GM13976 (cell line): ENCODE measurements at places on chromosomes 13 and 19.

GRCh38 chr13:93227280-93227877, 772 bp downstream of the GPC6 start:
- peak; percentile 14 for DNase-seq

DNA sequence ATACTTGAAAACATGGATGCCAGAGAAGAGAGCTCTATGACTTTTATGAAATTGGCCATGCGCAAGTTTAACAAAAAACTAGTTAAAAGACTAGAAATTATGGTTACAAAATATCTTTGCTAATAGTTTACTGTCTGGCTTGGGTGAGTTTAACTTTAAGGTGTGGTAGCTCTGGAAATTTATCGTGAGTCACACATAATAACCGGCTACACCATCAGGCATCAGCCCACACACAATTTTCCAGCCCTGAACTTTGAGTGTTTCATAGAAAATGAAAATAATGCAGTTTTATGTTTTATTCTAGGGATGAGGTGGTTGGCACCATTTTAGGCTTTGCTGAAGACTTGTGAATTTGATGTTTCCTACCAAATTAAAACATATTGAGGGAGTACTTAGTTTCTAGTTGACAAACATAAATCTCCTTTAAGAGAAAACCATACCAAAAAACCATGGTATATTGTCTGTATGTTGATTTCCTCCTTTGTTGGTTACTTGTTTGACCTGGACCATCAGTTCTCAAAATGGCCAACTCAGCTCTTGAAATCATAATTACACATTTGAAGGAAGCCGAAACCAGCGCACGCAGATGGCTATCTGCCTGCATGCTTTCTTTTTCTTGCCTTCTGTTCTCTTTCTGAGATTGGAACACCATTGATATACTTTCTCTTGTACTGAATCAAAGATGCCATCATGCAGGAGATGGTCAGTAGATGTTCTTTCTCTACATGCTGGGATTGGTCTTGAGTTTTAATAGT, 125.1 kb downstream of the AKAP11 start:
- no peak for DNase-seq

DNA sequence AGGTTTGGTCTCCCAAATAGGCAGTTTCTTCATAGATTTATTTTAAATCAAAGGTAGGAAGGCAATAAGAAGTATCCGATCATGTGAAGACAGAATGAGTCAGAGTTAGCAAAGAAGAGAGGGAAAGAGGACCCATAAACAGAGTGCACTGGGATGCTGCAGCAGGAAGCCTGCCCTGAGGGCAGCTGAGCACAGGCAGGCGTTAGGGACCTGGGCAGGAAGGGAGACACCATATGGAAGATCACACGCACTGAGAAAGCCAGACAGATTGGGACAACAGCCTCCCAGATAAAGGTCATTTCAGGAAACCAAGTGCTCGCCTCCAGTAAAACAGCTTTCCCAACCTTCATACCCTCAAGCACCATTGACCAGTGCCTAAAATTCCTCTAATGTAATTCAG, 598.0 kb downstream of the EFNB2 start:
- no peak for DNase-seq

DNA sequence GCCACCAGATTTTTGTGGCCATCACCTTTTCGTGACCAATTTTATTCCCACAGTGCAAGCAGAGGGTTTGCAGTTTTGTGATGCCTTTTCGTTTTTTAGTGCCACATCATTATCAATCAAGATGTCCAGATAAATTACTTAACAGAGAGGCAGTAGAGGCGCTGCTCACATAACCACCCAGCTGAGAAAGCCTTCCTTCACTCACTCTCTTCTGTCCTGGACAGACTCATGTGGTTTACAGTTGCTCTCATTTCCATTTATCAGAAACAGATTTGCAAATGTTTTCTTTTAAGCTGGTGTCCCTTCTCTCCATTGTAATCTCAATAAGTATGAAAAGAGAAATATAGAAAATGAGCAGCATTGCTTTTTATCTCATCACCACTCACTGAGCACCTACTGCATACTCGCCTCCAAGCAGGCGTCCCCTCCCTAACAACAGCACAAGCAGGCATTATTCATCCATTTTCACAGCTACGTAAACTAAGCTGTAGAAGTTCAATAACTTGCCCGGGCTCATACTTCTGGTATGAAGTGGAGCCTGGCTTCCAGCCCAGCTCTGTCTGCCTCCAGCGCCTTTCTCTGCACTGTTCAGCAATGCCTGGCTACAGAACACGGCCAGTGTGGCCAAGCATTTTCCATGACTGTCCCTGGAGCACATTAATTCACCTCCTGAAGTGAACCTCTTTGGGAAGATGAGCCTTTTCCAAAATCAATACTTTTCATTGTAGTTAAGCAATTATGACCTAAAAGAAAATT, 34.6 kb upstream of the KATNAL1 start:
- no peak for DNase-seq

DNA sequence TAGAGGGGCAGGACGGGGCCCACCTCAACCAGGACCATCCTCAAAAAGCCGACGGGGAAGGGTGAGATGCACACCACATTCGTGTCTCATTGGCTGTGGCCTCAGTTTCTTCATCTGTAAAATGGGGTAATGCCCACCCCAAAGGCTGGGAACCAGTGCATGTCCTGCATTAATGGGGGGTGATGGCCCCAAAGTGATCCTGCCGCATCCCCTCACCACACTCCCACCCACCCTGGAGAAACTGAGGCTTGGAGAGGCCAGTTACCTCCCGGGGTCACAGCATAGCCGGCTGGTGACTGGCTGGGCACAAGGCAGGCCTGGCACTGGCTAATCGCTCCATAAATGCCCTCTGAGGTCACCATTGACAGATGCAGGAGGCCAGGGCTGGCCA, 640 bp upstream of the MIDN start:
- no peak for DNase-seq

GRCh38 chr13:35887115-35887666, 244.0 kb downstream of the DCLK1 start:
- DNase-seq: no peak

DNA sequence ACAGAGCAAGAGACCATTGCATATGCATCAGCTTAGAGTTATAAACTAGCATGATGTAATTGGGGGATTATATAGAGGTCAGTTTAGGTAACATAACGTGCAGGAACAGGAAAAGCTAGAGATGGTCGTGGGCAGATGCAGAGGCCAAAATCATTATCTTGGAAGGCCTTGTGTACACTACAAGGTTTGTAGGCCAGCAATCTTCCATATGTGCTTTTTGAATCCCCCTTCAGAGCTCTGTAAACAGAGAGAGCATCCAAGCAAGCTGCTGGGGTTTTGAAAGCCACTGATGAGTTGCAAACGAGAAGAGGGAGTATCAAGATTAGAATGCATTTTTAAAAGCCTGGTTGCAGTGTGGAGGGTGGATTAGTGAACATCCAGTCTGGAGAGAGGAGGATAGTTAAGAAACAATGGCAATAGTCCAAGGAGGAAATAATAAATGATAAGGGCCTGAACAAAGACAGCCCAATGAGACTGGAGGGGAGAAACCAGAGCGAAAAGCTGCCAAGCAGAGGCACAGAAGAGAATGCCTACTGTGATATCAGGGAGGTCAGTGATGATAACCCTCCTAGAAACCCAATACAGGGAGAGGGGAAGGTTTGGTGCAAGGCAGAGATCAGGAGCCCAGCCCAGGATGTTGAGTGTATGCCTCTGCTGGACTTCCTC, 109.6 kb downstream of the ZAR1L start:
- DNase-seq: no peak

DNA sequence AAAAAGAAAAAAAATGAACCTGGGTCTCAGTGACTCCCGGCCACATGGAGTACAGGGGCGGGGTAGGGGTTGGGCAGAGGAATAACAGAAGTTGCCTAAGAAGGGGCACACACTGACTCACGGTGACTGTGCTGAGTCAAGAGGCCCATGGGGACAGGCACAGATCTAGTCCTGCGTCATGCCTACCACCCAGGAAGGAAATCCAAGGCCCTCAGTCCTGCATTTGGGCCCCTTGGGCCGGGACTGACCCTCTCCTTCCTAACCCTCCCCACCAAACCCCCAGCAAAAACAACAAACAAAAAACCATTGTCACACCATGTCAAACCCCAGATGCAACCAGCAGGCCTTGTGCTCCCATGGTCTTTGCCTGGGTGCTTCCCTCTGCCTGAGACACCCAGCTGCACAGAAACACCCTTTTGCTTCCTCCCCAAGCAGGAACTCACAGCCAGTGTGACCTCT, 9.6 kb upstream of the NOTCH3 start:
- DNase-seq: no peak

DNA sequence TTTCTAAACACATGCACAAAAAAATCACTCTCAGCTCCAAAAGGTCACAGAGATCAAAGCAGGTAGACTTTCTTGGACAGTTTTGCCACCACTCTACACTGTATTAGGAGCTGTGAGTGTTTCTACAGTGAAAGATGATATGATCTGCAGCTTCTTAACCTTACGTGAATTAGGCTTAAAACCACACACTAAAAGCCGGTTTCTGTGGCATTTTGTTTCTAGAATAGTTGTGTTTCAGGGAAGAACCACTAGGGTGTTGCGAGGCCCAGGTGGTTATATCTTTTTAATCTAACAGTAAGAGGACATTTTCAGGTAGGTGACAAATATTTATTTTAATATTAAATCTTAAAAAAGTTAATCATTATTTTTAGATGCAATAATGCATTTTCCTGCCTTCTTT, 216.4 kb downstream of the KLF5 start:
- DNase-seq: no peak

DNA sequence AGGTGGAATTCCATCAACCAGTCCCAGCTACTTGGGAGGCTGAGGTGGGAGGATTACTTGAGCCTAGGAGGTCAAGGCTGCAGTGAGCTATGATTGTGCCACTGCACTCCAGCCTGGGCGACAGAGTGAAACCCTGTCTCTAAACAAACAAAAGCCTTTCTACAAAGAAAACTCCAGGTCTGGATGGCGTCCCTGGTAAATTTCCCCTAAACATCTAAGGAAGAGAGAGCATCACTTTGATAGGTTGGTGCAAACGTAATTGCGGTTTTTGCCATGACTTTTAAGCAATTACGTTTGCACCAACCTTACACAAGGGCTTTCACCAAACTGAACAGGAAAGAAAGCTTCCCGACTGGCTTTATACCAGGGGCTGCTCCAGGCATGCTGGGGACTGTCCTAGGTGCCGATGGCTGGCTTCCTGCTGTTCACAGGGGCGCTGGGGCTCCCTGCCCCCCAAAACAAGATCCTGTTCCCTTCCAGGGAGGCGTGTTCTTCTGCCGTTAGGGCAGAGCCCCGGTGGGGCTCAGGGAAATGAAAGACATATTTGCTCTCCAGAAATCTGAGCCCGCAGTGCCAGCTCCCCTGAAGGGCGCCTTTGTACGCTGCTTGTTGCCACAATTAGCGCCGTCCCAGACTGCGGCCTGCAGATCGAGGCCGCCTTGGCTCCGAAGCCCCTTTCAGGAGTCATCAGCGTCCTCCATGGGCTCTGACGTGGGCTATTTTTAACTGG, 38.7 kb upstream of the KLF2 start:
- DNase-seq: no peak

DNA sequence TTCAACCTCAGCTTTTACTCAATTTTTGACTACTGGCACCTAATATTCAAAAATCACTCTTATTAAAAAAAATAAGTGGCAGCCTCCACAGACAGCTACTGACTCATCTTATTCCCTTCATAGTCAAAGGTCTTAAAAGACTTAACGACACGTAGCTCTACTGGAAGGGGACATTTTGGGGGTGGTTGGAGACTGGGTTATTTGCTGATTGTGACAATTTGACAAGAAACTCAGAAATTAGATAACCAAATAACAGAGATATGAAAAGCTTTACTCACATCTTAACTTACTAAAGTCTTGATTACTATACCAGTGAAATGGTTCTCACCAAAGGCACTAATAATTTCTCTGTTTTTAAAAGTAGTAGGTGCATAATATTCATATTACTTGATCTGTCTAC, 25.7 kb downstream of the UGGT2 start:
- no peak for DNase-seq

GRCh38 chr19:33394006-33394722, 20.7 kb downstream of the CEBPG start:
- no peak for DNase-seq

DNA sequence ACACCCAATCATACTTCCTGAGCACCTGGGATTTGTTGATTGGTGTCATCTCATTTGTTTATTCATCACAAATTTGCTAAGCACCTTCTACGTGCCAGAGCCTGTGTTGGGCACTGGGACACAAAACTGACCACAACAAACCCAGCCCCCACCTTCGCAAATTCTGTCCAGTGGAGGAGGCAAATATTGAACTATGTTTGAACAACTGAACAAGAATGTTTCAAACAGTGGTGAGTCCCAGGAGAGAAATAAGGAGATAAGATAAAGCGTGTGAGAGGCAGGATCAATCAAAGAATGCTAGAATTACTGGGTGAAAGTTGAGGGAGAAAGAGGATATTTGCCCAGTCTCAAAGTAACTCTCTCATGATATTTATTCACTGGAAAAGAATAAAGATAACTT, 8.7 kb downstream of the ZNRF4 start:
- DNase-seq: no peak

GRCh38 chr19:17754634-17755442, 3.6 kb downstream of the FCHO1 start:
- DNase-seq: peak; percentile 82

DNA sequence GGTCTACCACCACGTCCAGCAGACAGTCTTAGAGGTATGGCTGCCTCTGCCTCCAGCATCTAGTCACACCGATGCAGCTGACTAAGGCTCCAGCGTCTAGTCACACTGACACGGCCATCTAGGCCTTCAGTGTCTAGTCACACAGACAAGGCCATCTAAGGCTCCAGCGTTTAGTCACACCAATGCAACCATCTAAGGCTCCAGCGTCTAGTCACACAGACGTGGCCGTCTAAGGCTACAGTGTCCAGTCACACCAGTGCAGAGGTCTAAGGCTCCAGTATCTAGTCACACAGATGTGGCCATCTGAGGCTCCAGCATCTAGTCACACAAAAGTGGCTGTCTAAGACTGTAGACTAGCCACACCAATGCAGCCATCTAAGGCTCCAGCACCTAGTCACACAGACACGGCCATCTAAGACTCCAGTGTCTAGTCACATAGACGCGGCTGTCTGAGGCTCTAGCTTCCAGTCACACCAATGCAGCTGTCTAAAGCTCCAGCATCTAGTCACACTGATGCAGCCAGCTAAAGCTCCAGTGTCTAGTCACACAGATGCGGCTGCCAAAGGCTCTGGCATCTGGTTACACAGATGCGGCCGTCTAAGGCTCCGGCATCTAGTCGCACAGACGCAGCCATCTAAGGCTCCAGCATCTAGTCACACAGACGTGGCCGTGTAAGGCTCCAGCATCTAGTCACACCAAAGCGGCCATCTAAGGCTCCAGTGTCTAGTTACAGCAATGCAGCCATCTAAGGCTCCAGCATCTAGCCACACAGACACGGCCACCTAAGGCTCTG, 55.1 kb downstream of the KLF2 start:
- DNase-seq: no peak

DNA sequence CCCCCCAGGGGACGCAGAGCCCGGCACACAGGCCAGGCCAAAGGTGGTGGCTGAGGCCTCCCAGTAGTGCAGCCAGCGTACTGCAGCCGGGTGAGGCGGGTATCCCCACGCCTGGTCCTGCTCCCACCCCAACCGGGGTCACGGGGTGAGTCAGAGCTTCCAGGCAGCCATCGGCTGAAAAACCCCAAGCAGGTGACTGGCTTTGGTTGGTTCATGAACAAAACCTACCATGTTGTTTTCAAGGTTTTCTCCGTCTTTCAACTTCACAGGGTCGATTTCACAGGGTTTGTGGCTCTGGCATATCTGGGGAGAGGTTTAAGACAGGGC, 42.1 kb upstream of the C13orf46 start:
- no peak for DNase-seq
